Glomerular endothelial cell (primary cell): ENCODE measurements at places on chromosomes 16 and 17.

DNA sequence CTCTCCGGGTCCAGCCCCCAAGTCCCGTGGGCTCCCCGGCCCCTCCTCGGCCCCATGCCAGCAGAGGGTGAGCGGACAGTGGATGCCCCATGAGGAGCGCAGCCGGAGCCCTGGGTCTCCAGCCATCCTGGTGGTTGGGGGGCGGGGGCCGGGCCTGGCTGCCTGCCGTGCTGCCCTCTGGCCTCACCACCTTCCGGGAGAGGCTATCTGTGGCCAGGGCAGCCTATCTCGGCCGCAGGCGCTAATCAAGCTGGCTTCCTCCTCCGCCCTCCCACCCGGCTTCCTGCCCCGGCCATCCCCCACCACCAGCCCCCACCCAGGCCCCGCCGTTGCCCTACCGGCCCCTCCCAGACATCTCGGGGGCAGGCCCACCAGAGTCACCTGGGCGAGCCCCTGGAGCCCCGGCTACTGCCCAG is 46.8 kb downstream of the ZFPM1 start:
- no peak for DNase-seq

- no peak for DNase-seq
Measured at GRCh38 chr17:45305530-45306087, 11.2 kb downstream of the MAP3K14 start.

GRCh38 chr16:85720302-85720637 is 30.6 kb downstream of the C16orf74 start:
- no peak for DNase-seq

DNA sequence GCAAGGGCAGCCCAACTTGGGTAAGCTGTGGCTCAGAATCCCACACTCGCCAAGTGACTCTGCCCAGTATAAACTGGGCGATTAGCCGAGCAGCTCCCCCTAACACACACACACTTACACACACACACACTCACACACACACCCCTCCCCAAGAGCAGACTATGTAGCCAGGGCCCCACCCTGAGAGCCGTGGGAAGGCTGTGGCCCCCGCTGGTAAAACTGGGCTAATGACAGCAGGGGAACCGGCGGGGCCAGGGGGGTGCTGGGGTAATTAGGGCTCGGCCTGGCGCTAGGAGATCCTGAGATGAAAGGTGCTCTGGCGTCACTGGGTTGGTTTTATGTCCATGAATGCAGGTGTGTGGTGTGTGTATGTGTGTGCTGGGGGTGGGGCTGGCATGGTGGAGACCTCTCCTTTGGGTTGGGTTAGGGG is 1.1 kb upstream of the THRA start:
- no peak for DNase-seq

GRCh38 chr16:49474741-49475140 is 101.1 kb downstream of the C16orf78 start:
- DNase-seq = no peak

GRCh38 chr17:27849474-27850185 is 43.5 kb downstream of the LYRM9 start:
- no peak for DNase-seq

- no peak for DNase-seq
Measured at GRCh38 chr16:1426734-1427471, 4.0 kb upstream of the PERCC1 start.

DNA sequence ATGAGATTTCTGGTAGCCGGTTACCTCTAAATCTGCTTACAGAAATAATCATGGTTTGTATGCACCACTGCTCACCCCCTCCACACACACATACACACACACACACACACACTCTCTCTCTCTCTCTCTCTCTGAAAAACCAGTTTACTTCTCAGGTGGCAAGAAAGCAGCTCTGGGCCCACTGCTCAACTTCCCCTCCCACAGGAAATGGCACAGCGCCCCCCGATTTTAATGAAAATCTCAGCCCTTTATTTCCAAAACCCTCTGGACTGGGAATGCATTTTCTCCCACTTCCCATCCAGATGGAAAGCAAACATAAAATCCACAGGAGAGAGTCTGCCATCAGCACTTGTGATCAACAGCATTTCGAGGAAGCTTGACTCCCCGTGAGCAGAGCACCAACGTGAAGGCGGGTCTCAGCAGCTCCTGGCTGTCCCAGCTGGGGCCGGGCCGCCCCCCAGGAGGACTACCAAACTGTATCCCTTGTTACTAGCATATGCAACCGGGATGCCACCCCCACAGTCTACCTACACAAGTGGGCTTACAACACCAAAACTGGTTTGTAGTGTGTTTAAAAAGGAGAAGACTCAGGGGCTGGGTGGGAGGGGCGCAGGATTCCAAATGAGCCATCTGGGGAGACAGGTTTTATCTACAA is 121.1 kb downstream of the SLC39A11 start:
- DNase-seq = no peak

DNA sequence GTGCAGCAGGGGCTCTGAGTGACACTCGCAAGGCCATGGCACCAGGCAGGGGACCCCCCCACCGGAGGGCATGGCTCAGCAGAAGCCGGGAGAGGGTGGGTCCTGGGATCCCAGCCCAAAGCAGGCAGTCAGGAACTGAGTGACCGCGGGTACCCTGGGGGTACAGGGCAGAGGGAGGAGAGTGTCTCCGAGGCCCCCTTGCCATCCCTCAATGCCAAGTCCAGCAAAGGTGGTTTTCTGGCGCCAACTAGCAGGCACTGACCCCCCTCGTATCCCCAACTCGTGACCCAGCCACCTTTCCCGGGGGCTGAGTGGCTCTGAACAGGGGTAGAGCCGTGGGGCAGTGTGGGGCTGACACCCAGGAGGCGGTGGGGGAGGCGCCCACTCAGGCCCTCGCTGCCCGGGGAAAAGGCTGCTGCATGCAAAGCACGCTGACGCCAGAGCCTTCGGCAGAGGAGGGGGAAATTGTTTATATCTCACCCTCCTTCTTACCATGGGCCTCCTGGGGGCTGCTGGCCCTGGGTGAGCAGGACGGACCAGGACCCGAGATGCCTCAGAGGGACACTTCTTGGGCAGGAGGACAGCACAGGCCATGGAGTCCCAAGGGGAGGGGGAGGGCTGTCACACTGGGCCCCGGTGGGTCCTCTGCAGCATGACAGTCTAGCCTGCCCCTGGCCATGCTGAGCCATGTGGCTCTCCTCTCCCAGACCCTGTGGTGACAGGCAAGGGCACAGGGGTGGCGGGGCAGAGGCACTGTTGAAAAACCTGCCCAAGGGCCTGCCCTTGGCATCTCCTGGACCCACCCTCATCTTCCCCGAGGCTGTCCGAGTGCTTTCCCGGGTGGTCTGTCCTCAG is 14.6 kb upstream of the ENPP7 start:
- no peak for DNase-seq

DNA sequence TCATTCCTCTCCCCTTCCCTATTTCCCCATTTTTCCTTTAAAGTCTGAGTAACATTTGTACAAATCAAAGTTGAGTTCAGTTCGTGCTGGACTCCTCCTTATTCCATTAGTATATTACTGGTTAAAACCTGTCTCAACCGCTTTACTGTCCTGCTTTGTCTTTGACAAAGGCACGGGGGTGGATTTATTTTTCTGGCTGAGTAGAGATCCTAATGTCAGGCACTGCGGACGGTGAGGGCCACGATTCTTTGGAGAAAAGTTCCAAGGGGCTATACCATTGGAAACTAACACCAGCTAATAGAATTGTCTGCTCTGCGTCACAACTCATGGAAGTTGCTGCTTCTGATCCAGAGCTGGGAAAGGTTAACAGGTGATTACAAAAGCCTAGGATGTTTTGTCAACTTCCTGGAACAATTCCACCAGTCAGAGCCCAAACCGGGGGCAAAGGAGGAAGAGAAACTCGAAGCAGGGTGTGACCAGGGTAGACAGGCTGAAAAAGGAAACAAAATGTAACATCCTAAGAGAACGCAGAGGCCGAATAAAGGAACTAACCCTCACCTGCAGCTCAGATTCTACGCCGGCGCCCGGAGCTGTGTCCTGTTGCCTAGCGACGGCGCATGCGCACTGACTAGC is 12.4 kb downstream of the TAT start:
- DNase-seq = peak; percentile 33

DNA sequence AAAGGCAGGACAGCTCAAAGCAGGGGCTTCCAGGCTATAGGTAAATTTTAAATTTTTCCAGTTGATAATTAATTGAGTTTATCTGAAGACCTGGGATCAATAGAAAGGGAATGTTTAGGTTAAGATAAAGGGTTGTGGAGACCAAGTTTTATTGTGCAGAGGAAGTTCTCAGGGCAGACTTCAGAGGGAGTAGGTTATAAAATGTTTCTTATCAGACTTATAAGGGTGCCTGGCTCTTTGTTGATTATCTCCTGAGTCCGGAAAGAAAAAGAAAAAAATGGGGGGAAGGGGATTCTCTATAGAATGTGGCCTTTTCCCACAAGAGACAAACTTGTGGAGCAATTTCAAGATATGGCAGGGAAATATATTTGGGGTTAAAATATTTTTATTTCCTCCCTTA is 15.9 kb downstream of the SLC46A1 start:
- DNase-seq = no peak

- DNase-seq = no peak
Measured at GRCh38 chr16:68421076-68421475, 27.2 kb downstream of the SMPD3 start.

- DNase-seq = no peak
Measured at GRCh38 chr16:58269526-58269925, 25.3 kb downstream of the PRSS54 start.

- no peak for DNase-seq
Measured at GRCh38 chr17:74785981-74786360, 9.8 kb upstream of the NAT9 start.

GRCh38 chr16:12426122-12426521 is 377.6 kb downstream of the CPPED1 start:
- DNase-seq = no peak

DNA sequence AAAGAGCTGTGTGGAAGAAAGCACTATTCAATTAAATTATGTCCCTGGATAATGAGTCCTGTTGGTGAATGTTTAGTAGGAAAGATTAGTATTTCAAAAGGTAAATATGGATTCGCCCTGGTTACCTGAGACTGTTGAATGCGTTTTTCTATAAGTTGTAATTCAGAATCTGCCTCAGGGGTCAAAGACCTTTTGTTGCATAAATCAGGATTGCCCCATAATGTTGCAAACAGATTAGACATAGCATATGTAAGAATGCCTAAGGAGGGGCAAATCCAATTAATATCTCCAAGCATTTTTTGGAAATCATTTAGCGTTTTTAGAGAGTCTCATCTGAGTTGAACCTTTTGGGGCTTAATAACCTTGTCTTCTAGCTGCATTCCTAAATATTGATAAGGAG is 70.1 kb upstream of the ARL4D start:
- DNase-seq = no peak

DNA sequence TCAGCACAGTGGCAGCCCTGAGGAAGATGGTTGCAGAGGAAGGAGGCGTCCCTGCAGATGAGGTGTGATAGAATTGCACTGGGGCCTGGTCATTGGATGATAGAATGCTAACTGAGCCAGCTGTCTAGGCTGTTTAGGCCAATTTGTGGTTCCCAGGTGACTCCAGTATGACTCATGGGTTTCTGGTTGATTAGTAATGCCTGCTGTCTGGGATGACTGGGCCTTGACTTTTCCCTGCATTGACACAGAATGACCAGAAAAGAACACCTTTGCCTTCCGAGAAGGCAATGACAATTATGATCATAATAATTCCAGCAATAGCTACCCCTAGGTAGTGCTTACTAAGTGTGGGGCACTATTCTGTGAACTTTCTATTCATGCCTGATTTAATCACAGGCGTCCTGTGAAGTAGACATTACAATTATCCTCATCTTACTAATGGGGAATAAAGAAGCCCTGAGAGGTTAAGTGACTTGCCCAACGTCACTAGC is 31.5 kb downstream of the USP43 start:
- no peak for DNase-seq

DNA sequence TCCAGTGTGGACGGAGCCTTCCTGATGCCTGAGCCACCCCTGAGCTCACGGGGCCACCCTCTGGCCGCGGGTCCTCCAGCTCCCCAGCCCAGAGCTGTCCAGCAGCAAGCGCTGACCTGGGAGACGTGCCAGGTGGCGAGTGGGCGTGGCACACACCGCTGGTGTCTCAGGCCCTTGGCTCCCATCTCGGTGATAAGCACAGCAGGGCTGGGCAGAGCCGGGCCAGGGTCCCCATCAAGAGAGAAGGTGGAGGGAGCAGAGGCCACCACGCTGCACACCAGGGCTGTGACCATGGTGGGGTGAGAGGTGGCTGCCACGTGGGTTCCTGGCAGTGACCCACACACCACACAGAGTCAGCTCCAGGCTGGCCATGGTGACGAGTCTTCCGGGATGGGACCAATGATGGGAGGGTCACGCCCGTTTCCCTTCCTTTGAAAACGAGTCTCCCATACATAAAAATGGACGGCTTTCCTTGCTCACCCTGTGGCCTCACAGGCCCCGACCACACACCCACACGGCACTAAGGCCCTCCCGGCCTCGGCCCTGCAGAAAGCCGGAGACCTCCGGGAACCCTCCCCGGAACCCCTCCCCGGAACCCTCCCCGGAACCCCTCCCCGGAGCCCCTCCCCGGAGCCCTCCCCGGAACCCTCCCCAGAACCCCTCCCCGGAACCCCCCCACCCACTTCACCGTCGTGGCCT is 16.8 kb downstream of the UTS2R start:
- no peak for DNase-seq

DNA sequence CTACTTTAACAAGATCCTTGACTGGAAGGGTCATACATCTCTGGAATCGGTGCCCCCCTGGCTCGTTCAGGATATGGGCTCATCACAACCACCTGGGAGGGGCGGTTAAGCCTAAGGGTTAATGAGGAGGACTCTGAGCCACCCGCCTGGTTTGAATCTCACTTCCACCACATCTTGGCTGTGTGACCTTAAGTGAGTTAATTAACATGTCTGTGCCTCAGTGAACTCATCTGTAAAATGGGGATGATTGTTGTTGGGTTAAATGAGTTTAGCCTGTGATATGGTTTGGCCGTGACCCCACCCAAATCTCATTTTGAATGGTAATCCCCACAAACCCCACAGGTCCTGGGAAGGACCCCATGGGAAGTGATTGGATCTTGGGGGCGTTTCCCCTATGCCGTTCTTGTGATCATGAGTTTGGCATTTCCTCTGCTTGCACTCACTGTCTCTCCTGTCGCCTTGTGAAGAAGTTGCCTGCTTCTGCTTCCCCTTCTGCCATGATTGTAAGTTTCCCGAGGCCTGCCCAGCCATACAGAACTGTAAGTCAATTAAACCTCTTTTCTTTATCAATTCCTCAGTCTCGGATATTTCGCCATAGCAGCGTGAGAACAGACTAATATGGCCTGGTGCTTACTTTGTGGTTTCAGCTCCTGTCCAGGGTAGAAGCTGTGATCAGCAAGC is 214.0 kb upstream of the CIBAR2 start:
- no peak for DNase-seq
